ENCODE measurements at places on chromosomes 13 and 19. TPM values are rescaled to one million over a fixed set of nuclear protein-coding genes. Genes with fewer than 3 reads are reported as not detected.

The OR10H1 gene
- total RNA-seq: not detected

The KL gene
- 2.6 TPM for total RNA-seq

DNA sequence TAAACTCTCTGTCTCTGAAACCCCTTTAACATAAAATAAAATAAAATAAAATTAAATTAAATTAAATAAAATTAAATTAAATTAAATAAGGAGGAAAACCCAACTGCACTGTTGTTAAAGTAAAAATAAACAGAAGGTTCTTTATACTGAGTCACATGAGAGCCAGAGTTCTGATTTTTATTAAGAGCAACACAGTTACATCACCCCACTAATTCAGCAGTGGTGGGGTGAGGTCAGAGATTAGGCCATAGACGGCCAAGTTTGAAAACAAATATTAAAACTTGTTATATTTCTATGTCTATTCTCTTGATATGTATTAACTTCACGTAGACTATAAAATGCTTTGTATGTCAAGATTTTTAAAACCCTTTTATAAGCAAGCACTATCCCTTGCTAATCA, 59.5 kb downstream of the MYCBP2 start:
- H3K36me3 ChIP-seq: no peaks in the 10 kb centered on the region
- H3K27ac ChIP-seq: no peak overlapping the region
- no peaks in the 10 kb centered on the region for H3K27me3 ChIP-seq

The ZNF888 gene
- 6.1 TPM for total RNA-seq

The EEF1AKMT1 gene
- 28.5 TPM for total RNA-seq

- no peaks in the 10 kb centered on the region for H3K4me1 ChIP-seq
- H3K27me3 ChIP-seq: no peaks in the 10 kb centered on the region
- no peak overlapping the region for H3K27ac ChIP-seq
- no peak for DNase-seq
- H3K4me3 ChIP-seq: no peak overlapping the region
- no peaks in the 10 kb centered on the region for H3K36me3 ChIP-seq
Observed at GRCh38 chr13:33710924-33711323, 107.0 kb upstream of the RFC3 start.

GRCh38 chr19:45668342-45668871, 386 bp downstream of the GIPR start:
- no peak overlapping the region for H3K4me3 ChIP-seq
- no peaks in the 10 kb centered on the region for H3K36me3 ChIP-seq
- H3K4me1 ChIP-seq: no peaks in the 10 kb centered on the region
- no peak overlapping the region for H3K27ac ChIP-seq

GRCh38 chr13:95300625-95301182, 547 bp downstream of the ABCC4 start:
- no peaks in the 10 kb centered on the region for H3K4me1 ChIP-seq
- H3K27me3 ChIP-seq: no peaks in the 10 kb centered on the region
- no peaks in the 10 kb centered on the region for H3K36me3 ChIP-seq
- peak overlapping the region; percentile 70 for H3K27ac ChIP-seq

The PSG5 gene
- not detected for total RNA-seq

GRCh38 chr19:50669302-50670101, 20.3 kb downstream of the C19orf81 start:
- H3K4me3 ChIP-seq: no peak overlapping the region
- H3K27me3 ChIP-seq: peaks cover 21% of the 10 kb centered on the region
- H3K27ac ChIP-seq: no peak overlapping the region
- H3K36me3 ChIP-seq: no peaks in the 10 kb centered on the region

The C13orf42 gene
- not detected for total RNA-seq

DNA sequence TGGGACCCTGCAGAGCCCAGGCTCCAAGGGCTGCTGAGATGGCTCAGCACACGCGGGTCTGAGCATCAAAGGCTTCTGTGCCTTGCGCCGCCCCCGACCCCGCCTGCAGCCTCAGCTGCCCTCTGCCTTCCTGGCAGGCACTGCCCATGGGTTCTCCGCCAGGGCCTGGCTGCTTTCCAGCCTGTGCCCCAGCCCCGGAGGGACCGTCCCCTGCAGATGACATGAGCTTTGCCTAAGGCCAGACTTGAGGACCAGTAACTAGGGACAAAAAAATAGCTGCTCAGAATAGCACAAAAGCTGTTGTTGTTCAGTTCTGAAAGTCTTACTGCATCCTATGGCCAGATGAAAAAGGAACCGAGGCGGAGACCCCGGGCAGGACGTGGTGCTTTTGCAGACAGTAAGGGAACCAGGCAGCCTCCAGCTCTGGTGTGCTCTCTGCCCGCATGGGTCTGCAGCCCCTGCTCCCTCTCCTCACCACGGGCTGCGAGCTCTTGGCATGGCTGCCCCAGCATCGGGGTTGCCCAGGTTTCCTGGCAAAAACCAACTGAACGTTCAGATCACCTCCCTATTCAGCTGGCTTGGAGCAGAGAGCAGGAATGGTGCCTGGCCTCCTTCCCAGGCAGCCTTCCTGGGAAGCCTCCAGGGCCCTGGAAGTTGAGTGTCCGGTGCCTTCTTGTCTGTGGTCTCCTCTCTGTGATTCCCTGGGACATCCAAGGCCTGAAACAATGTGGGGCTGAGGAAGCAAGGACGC, 12.5 kb upstream of the CFAP97D2 start:
- no peak overlapping the region for H3K27ac ChIP-seq
- no peak overlapping the region for H3K4me3 ChIP-seq
- H3K4me1 ChIP-seq: no peaks in the 10 kb centered on the region
- H3K36me3 ChIP-seq: no peaks in the 10 kb centered on the region
